ENCODE measurements at places on chromosomes 11 and 22.

GRCh38 chr11:129435499-129436245, 60.0 kb downstream of the BARX2 start:
- DNase-seq: no peak

GRCh38 chr11:77340501-77340900, 39.0 kb upstream of the GDPD4 start:
- DNase-seq: no peak

- DNase-seq: peak; percentile 72
Measured at GRCh38 chr11:73308003-73308960, at the start of gene ARHGEF17. Gene ARHGEF17, plus strand, starts transcription at chr11:73308276. Its CDS starts 363 bp downstream, at chr11:73308639.

DNA sequence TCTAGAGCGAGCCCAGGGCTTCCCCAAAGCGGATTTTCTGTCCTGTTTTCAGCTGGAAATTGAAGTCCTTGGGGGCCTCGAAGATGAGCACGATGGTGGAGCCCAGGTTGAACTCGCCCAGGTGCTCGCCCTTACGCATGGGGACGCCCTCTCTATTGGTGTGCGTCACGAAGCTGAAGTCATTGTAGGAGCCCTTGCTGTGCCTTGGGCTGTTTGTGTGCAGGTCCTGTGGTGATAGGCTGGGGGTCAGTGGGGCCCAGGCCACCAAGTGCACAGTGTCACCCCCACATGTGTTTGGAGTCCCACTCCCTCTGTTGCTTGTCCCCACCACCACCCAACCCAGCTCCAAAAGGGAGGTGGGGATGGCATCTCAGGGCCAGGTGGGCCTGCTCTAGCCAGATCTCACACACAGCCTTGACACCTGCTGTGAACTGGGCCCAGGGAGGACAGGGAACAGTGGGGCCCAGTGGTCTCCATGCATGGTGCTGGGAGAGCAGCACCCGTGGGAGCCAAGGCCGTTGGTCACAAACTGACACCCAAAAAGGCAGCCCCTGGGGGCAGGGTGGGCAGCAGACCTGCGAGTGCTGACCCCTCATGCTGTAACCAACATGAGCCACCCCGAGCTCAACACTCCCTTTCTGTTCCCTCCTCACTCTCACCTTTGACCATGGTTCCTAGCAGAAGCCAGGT, 42.3 kb downstream of the PISD start:
- no peak for DNase-seq

DNA sequence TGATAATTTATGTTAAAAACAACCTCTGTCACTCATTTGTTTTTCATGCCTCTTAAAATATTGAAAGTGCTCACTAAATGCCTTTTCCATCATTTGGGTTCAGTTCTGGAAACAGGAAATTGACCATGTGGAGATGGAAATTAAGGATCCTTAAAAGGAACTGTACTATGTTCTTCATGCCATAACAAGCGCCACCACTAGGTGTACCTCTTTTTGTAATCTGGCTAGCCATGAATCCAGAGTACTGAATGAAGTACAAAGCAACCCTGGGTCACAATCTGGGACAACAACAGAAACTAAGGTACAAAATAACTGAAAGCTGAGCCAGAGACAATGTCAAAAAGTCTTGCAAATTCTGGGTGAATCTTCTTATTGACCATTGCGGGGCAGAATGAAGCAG, 559.1 kb downstream of the FAM181B start:
- DNase-seq: no peak
